ENCODE measurements at places on chromosomes 5 and 9.

DNA sequence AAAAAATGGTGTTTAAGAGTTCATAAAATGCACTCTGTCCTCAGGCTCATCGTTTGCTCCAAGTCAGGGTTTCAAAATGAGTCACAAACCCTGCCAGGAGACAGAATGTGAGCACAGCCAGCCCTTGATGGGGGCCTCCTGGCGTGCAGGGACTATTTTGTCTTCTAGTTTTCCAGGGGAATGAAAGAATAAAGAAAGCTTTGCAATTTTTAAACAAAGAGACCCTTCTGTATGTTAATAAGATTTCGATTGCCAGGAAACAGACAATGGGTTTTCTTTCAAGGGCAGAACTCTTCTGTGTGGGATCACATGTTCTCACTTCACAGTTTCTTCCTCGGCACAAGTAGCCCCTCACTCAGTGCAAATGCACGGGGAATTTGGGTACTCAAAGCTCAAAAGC is 121.4 kb upstream of the C6 start:
- no peak for DNase-seq

- DNase-seq, result no peak
Measured at GRCh38 chr9:7509576-7510145, 289.9 kb downstream of the DMAC1 start.

DNA sequence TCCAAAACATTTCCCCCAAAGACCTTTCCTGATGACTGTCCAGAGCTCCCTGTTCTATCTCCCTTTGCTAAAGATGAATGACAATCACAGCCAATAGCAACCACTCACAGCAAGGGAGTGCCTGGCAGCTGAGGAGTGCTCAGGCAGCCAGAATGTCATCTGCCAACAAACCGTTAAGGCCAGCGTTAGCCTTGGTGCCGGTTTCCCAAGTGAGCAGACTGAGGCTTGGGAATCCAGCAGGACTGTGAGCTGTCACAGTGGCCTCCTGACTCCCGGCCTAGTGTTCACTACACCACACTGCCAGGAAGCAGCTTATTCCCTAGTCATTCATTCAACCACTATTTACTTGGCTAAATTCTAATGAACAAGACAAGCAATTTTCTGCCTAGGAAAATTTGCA is 24.7 kb downstream of the STK10 start:
- DNase-seq, result no peak

DNA sequence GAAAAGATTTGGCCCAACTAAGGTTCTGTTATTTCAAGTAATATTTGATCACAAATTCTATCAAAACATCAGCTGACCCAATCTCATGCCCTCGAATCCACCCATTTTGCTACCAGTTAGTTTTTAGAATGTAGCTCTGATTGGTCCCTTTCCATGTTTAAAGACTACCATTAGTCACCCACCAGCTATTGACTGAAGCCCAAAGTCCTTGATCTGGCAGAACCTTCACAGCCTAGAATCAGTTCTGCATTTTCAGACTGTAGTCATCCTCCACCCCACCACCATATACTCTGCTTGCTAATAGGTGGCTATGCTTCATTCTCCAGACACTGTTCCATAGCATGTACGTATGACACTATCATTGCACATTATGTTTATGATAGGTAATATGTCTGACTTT is 182.2 kb upstream of the TARS1 start:
- no peak for DNase-seq

- no peak for DNase-seq
Measured at GRCh38 chr5:136560126-136560525, 194.8 kb upstream of the TRPC7 start.

DNA sequence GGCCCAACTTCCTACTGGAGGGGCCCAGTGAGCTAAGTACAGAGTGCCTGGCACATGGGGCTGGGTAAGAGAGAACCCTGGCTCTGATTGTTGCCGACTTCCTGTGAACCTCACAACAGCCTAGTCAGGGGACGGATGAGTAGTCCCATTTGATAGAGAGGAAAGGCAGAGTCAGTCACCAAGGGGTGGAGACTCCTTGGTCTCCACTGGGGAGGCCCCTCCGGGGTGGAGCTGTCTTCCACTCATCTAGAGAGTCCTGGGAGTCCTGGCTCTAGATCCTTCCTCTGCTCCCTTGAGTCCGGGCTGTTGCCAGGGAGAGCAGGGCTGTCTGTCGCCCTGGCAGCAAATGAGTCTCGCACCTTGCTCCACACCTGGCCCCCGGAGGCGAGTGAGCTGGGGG is 8.0 kb downstream of the GRK6 start:
- DNase-seq, result no peak

DNA sequence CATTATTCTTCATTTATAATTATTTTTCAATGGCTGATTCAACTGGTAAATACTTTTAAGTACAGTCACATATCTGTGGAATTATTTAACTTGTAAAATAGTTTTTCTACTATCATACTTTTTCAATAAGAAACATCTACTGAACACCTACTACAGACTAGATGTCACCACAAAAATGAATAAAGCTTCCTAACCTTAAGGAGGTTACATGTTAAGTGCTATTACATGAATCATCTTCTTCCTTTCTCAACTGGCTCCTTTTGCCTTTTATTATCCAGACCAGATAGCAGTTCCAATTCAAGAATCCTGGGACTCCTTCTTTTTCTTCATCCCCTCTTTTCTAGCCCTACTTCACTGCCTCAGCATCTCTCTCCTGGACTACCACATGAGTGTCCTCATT is 4.7 kb downstream of the PGGT1B start:
- no peak for DNase-seq

- DNase-seq, result no peak
Measured at GRCh38 chr5:136087961-136088871, 44.4 kb upstream of the SMAD5 start.

- DNase-seq, result no peak
Measured at GRCh38 chr9:81599837-81600236, 89.5 kb downstream of the TLE1 start.

- no peak for DNase-seq
Measured at GRCh38 chr5:171776213-171776612, 9.4 kb upstream of the SMIM23 start.

GRCh38 chr5:176724472-176724871 is 77.2 kb downstream of the TSPAN17 start:
- no peak for DNase-seq

- DNase-seq, result no peak
Measured at GRCh38 chr5:33309536-33310345, 131.0 kb upstream of the TARS1 start.

GRCh38 chr5:152819891-152820290 is 414.8 kb upstream of the NMUR2 start:
- DNase-seq, result no peak

GRCh38 chr9:32928912-32929311 is 72.5 kb downstream of the APTX start:
- no peak for DNase-seq

GRCh38 chr9:89969156-89969675 is 364.4 kb downstream of the GADD45G start:
- peak; percentile 67 for DNase-seq

DNA sequence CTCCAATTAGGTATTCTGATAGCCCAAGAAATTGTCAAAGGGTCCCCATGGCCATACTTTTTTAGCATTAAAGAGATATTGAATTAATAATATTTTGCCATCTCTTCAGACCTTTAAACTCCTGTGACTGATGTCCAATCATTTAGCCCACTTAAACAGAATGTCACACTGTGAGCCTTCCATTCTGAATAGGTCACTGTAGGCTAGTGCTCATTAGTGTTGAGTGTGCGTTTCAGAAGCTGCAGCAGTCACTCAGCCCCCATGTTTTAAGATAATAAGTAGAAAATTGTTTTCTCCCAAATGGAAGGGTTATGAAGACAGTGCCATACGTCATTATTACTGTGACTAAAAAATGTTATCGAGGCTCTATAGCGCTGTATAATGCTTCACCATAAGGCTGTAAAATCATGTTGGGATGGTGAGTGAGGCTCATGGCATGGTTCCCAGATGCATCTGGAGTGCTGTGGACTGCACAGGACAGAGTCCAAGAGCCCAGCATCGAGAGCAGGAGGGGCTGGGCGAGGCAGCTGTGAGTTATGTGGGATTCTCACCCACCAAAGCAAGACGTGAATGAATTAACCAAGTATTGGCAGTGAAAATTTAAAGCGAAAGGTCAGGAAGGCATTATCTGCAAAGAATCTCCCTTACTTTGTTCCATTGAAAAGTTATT is 2112.9 kb upstream of the WWC1 start:
- DNase-seq, result no peak

GRCh38 chr9:20753761-20754160 is 69.7 kb downstream of the FOCAD start:
- no peak for DNase-seq

GRCh38 chr9:124598048-124598447 is 90.8 kb upstream of the NR5A1 start:
- DNase-seq, result no peak

DNA sequence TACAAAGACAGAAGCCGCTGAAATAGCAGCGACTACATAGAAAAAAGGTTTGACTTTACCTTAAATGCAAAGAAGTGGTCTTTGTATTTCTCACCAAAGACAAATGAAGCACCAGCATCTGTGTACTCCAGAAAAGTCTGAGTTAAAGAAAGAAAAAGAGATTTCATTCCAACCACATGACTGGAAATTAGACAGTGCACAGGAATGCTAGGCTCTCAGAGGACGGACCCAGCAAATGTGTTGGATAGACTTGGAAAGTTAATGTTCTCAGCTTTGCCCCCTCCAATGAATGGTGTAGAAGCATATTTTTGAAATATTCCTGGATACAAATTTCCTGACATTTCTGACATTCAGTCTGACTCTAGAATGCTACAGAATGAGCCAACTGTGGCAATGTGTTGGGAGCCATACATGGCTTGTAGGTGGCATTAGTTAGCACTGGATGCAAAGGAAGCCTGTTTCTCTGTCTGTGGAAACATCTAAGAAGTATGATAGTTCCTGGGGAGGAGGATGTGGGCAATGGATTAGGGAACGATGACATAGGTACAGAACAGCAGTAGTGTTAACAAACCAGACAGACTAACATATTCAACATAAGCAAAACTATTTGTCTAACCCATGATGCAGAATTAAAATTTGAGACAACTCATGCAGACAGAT is 43.3 kb downstream of the SLC28A3 start:
- DNase-seq, result no peak

DNA sequence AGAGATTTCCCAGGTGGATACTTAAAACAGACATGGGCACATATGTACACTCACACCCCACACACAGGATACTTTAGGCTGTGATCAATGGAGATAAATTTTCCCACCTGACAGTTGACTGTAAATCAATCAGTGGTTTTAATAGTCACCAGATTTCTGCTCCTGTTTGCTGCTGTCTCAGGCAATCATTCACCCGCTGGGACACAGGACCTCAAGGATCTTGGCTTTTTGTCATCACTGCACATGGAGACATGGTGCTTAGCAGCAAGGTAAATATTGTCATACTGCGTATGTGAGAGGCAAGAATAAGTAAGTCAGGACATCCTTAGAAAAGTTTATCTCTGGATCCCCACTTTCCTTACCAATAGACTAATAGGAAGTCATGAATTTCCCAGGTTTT is 60.8 kb upstream of the KLF9 start:
- no peak for DNase-seq

GRCh38 chr5:122668552-122668951 is 106.3 kb upstream of the SNX2 start:
- DNase-seq, result no peak

- no peak for DNase-seq
Measured at GRCh38 chr5:146588331-146589027, 72.5 kb upstream of the GPR151 start.

DNA sequence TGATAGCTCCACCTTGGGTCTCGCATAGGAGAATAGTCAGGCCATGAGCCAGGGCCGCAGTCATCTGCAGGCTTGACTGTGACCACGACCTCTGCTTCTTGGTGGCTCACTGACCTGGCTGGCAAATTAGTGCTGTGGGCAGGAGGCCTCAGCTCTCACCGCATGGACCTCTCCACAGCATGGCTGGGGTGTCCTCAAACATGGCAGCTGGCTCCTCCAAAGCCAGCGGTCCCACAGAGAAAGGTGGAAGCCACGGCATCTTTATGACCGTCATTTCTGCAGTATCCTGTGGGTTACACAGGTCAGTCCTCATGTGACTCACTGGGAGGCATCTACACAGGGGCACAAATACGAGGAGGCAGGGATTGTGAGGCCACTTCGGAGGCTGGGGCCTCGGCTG is 43.2 kb upstream of the SAP30L start:
- no peak for DNase-seq

DNA sequence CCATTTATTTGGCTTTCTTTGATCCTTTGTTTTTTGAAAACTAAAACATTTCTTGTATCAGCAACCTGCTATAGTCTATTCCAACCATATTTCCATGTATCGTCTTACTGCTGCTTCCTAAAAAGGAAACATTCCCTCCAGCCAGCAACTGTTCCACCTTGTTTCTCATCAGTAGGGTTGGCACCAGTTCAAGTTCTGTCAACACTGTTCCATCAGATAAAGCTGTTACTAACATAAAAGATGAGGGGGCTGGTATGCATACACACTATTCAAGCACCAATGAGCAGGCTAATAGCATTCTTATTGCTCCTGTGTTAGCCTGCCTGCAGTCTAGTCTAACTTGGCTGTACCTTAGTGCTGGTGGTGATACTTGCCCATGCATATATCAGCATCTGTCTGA is 178.3 kb downstream of the CWC27 start:
- no peak for DNase-seq

- DNase-seq, result no peak
Measured at GRCh38 chr9:113504725-113505590, 41.4 kb downstream of the RGS3 start.

GRCh38 chr9:93684161-93684765 is 107.9 kb downstream of the PHF2 start:
- no peak for DNase-seq

- no peak for DNase-seq
Measured at GRCh38 chr5:80668016-80668969, 13.5 kb upstream of the DHFR start.

GRCh38 chr9:81627481-81627880 is 61.9 kb downstream of the TLE1 start:
- DNase-seq, result no peak

- DNase-seq, result no peak
Measured at GRCh38 chr5:73591102-73591695, 25.7 kb downstream of the UTP15 start.

DNA sequence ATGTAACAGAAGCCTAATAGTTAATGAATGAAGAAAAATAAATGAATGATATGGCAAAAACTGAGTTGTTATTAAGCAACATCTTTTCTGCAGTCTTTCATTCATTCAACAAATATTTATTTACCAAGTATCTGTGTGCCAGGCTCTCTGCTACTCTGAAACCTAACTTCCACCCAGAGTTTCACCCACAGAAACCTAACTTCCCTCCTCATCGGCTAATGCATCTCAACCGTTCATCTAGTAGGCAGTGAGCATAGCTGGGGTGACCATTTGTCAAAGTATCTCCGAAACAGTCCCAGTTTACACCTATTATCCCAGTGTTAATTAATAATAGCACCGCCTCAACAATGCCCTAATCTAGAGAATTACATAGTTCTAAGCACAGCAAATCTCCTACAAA is 1.5 kb downstream of the TTC39B start:
- DNase-seq, result no peak

DNA sequence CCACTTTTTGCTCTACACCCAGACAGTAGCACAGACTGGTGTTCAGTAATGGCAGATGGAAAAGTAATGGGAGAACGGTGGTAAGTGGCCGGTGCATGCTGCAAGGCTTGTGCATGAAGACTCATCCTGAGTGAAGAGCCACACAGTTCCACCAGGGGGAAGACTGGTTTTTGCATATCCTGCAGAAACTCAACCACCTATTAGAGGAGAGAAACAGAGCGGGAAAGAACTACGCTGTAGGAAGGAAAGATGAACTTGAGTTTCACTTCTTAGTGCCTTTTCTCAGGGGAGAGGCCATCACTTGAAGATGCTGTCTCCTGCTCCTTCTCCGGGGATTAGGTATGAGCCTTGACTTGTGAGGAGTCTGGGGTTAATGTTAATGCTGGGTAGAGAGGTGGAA is 9.4 kb upstream of the PRSS3 start:
- DNase-seq, result no peak
